ENCODE measurements at places on chromosomes 5 and 9.

- no peaks in the 10 kb centered on the region for H3K36me3 ChIP-seq
- no peak for DNase-seq
- no peak overlapping the region for H3K4me3 ChIP-seq
These were observed 178.4 kb downstream of the FAM114A2 start for GRCh38 chr5:153860195-153860886.

GRCh38 chr9:28086881-28087280, 513.6 kb upstream of the C9orf72 start:
- no peaks in the 10 kb centered on the region for H3K4me1 ChIP-seq
- DNase-seq, result no peak
- no peaks in the 10 kb centered on the region for H3K27me3 ChIP-seq

- H3K36me3 ChIP-seq, result no peaks in the 10 kb centered on the region
- DNase-seq, result no peak
- H3K27me3 ChIP-seq, result no peaks in the 10 kb centered on the region
- H3K27ac ChIP-seq, result no peak overlapping the region
These were observed 33.7 kb upstream of the ZNF366 start for GRCh38 chr5:72540759-72541438.

GRCh38 chr5:12392246-12392645, 488.0 kb upstream of the CTNND2 start:
- H3K36me3 ChIP-seq, result no peaks in the 10 kb centered on the region
- H3K4me1 ChIP-seq, result no peaks in the 10 kb centered on the region
- H3K4me3 ChIP-seq, result no peak overlapping the region
- no peak overlapping the region for H3K27ac ChIP-seq
- H3K27me3 ChIP-seq, result no peaks in the 10 kb centered on the region

GRCh38 chr9:113570749-113571711, 107.5 kb downstream of the RGS3 start:
- DNase-seq, result peak; percentile 10
- no peak overlapping the region for H3K27ac ChIP-seq
- peaks cover 34% of the 10 kb centered on the region for H3K4me1 ChIP-seq
- no peaks in the 10 kb centered on the region for H3K36me3 ChIP-seq
- no peak overlapping the region for H3K4me3 ChIP-seq

- no peak for DNase-seq
- no peaks in the 10 kb centered on the region for H3K36me3 ChIP-seq
- H3K4me3 ChIP-seq, result no peak overlapping the region
- no peaks in the 10 kb centered on the region for H3K27me3 ChIP-seq
- no peak overlapping the region for H3K27ac ChIP-seq
- no peaks in the 10 kb centered on the region for H3K4me1 ChIP-seq
These were observed 1384.3 kb upstream of the WWC1 start for GRCh38 chr5:166906991-166907713.

DNA sequence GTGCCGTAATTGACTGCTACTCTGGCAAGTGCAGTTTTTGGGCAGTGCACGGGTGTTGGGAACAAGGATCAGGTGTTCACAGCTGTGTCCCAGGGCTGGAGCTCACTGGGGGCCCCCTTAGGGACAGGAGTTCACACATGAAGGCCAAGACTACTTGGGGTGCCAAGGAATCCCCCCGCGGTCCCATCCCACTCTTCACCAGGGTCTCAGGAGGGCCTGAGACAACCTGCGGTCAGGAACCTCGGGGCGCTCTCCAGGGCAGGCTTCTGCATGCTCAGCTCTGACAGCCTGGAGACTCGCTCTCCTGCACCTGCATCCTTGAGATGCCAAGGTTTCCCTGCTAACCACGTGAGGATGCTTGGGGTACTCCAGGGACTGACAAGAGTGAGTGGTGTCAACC, 2.3 kb upstream of the MAN1B1 start:
- no peaks in the 10 kb centered on the region for H3K27me3 ChIP-seq
- H3K4me3 ChIP-seq, result no peak overlapping the region
- H3K27ac ChIP-seq, result no peak overlapping the region
- no peak for DNase-seq
- H3K36me3 ChIP-seq, result no peaks in the 10 kb centered on the region

DNA sequence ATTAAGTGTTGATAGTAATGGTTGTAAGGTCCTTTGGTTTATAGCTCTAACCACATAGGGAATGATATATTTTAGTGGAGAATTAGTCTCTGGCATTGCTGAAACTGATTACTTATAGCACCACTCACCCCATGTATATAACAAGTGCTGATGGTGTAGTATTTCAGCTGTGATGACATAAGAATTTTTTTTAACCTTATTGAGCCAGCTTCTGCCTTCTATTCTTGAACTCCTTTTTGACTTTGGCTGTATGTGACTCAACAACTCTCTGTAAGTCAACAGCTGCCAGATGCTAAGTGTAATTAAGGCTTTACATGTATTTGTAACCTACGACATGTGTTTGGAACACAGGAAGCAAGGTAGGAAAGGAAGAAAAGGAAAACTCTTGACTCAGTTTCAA, 929.6 kb upstream of the WWC1 start:
- H3K27ac ChIP-seq, result no peak overlapping the region
- H3K27me3 ChIP-seq, result no peaks in the 10 kb centered on the region
- no peak overlapping the region for H3K4me3 ChIP-seq
- DNase-seq, result no peak
- no peaks in the 10 kb centered on the region for H3K36me3 ChIP-seq

GRCh38 chr5:35045280-35045679, 2.5 kb downstream of the AGXT2 start:
- no peaks in the 10 kb centered on the region for H3K36me3 ChIP-seq
- H3K4me1 ChIP-seq, result no peaks in the 10 kb centered on the region
- DNase-seq, result no peak
- no peak overlapping the region for H3K4me3 ChIP-seq
- H3K27me3 ChIP-seq, result no peaks in the 10 kb centered on the region

- H3K4me1 ChIP-seq, result no peaks in the 10 kb centered on the region
- DNase-seq, result no peak
- no peak overlapping the region for H3K4me3 ChIP-seq
- H3K27me3 ChIP-seq, result no peaks in the 10 kb centered on the region
- H3K27ac ChIP-seq, result no peak overlapping the region
These were observed 38.4 kb downstream of the CDKL3 start for GRCh38 chr5:134328619-134329018.

DNA sequence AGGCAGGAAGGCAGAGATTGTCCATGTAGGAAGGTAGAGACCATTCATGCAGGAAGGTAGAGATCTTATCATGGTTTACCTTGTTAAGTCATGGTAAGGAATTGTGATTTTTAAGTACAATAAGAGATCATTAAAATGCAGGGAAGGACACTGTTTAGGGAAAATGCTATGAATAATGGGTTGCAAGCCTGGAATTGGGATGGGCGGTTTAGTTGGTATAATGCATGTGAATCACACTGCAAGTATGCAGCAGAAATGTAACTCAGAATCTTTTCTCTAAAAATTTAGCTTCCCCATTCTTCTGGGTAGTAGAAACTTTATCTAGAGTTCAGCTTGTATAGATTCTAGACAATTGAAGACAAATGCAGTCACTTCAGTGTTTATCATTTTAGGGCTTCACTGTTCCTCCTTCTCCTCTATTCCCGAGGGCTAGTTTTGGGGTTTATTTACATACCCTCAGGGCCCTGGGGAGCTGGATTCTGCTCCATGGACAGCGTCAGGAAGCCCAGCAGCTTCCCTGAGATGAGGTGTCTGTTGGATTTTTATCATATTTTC, 212.0 kb downstream of the SREK1 start:
- no peaks in the 10 kb centered on the region for H3K4me1 ChIP-seq
- no peaks in the 10 kb centered on the region for H3K27me3 ChIP-seq
- H3K27ac ChIP-seq, result no peak overlapping the region
- H3K36me3 ChIP-seq, result no peaks in the 10 kb centered on the region
- no peak for DNase-seq

GRCh38 chr9:9598723-9599122, 1014.1 kb downstream of the PTPRD start:
- no peak for DNase-seq
- no peaks in the 10 kb centered on the region for H3K4me1 ChIP-seq
- no peak overlapping the region for H3K4me3 ChIP-seq
- H3K27me3 ChIP-seq, result no peaks in the 10 kb centered on the region
- H3K27ac ChIP-seq, result no peak overlapping the region

DNA sequence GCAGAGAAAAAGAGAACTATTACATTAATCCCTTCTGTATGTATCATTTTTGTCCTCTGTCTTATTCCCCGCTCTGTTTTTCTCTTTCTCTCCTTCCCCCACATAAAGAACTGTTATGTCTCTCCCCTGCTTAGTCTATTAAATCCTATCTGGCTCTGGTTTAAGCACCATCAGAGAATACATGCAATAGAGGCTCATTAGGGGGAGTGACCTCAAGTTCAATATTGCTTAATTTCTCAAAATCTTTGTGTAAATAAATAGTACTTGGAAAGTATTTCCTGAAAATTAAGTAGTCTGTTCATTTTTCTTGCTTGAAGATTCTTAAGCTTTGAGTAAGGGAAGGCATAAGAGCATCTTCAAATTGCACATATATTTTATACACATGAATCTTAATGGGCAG, 41.2 kb upstream of the FAM174A start:
- H3K27me3 ChIP-seq, result no peaks in the 10 kb centered on the region
- no peak overlapping the region for H3K4me3 ChIP-seq
- no peak for DNase-seq
- no peaks in the 10 kb centered on the region for H3K36me3 ChIP-seq
- no peak overlapping the region for H3K27ac ChIP-seq

GRCh38 chr5:171478946-171479775, 59.7 kb downstream of the FGF18 start:
- H3K4me3 ChIP-seq, result no peak overlapping the region
- no peak for DNase-seq
- H3K36me3 ChIP-seq, result no peaks in the 10 kb centered on the region

DNA sequence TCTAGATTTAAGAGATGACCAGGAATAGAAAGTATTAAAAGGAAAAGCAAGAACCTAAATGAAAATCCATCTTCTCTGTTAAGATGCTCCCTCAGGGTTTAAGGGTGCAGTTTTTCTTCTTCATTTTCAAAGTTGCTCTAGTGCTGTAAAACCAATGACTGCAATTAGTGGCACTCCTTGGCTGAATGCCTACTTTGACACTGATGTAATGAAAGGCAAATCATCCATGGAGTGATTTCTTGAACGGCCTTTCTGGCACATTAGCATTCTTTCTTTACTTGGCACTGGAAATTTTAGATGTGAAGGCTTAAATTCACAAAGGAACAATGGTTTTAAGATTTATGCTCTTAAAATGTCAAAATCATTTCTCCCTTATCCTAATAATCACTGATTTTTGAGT, 19.3 kb upstream of the ISCA1 start:
- no peak overlapping the region for H3K4me3 ChIP-seq
- no peaks in the 10 kb centered on the region for H3K36me3 ChIP-seq
- DNase-seq, result no peak
- H3K4me1 ChIP-seq, result no peaks in the 10 kb centered on the region
- no peaks in the 10 kb centered on the region for H3K27me3 ChIP-seq
- H3K27ac ChIP-seq, result no peak overlapping the region

- no peak overlapping the region for H3K4me3 ChIP-seq
- H3K36me3 ChIP-seq, result no peaks in the 10 kb centered on the region
- H3K27me3 ChIP-seq, result no peaks in the 10 kb centered on the region
- H3K27ac ChIP-seq, result no peak overlapping the region
- H3K4me1 ChIP-seq, result no peaks in the 10 kb centered on the region
These were observed 234.5 kb downstream of the DENND1A start for GRCh38 chr9:123695386-123695785.

DNA sequence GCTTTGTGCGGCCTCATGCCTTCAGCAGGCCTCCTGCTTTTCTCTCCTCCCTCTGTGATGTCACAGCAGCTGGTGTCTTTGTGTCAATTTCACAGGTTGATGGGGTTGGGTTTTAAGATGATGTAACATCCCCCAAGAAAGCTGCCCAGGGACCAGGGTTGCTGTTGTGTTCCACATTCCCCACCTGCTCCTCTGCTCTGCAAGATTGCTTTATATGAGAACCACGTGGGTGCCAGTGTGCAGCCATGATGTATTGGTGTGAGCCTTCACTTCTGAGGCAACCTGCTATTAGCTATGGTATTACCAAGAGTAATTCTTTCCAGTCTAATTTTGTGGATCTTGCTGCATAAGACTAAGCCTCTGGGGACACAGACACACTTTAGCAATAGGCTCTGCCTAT, 213.0 kb upstream of the ADAMTS16 start:
- H3K4me3 ChIP-seq, result no peak overlapping the region
- H3K36me3 ChIP-seq, result no peaks in the 10 kb centered on the region
- no peak for DNase-seq
- no peak overlapping the region for H3K27ac ChIP-seq

GRCh38 chr9:127899128-127899943, at the start of gene ST6GALNAC6:
TSS of gene ST6GALNAC6 (minus strand) at chr9:127899603. CDS start at chr9:127897981, 1,622 bp downstream.
- peak within 1 kb of the TSS; percentile 92 for H3K27ac ChIP-seq
- peaks cover 41% of the 10 kb centered on the region for H3K4me1 ChIP-seq
- DNase-seq, result peak; percentile 75
- H3K27me3 ChIP-seq, result no peaks in the 10 kb centered on the region
- H3K36me3 ChIP-seq, result no peaks in the 10 kb centered on the region
- peak within 1 kb of the TSS; percentile 94 for H3K4me3 ChIP-seq

GRCh38 chr9:137026828-137027227, 1.2 kb downstream of the ABCA2 start:
- no peak for DNase-seq
- no peak overlapping the region for H3K4me3 ChIP-seq
- H3K4me1 ChIP-seq, result peaks cover 28% of the 10 kb centered on the region
- H3K27ac ChIP-seq, result no peak overlapping the region
- H3K36me3 ChIP-seq, result no peaks in the 10 kb centered on the region
- H3K27me3 ChIP-seq, result no peaks in the 10 kb centered on the region

GRCh38 chr5:98816582-98817222, 43.2 kb downstream of the RGMB start:
- H3K4me3 ChIP-seq, result no peak overlapping the region
- no peaks in the 10 kb centered on the region for H3K36me3 ChIP-seq
- H3K4me1 ChIP-seq, result no peaks in the 10 kb centered on the region

DNA sequence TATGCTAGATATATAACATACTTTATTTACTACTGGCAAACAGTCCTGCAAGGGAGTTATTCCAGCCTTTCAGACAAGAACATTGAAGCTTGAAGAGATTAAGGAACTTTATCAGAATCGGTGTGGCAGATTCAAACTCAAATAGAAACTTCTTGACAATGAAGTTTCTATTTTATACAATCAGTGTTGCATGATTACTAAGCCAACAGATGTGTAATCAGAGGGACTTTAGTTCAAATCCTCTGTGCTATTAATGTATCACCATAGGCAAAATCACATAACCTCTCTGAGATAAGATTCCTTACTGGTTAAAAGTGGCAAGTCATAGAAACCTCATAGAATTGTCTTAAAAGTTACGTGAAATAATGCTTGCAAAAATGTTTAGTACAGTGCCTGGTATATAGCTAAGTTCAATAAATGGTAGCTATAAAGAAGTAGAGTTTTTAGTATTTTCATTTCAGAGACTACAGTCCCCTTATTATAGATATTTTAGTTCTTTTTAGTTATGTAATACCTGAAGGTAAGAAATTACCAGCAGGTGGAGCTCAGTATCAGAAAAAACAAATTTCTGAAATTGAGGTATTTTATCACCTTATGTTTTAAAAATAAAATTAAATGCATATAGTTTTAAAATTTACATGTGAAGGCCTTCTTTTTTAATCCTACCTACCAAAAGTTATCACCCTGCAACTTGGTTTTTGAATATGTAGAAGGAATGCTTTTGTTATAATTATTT, 172.1 kb downstream of the FER start:
- no peaks in the 10 kb centered on the region for H3K36me3 ChIP-seq
- no peaks in the 10 kb centered on the region for H3K4me1 ChIP-seq
- H3K4me3 ChIP-seq, result no peak overlapping the region
- no peak for DNase-seq
- H3K27ac ChIP-seq, result no peak overlapping the region

- H3K4me1 ChIP-seq, result peaks cover 5% of the 10 kb centered on the region
- H3K4me3 ChIP-seq, result no peak overlapping the region
- no peaks in the 10 kb centered on the region for H3K27me3 ChIP-seq
These were observed 4.8 kb upstream of the ST6GALNAC4 start for GRCh38 chr9:127921557-127922120.

- H3K4me3 ChIP-seq, result no peak overlapping the region
- peaks cover 7% of the 10 kb centered on the region for H3K4me1 ChIP-seq
- H3K27me3 ChIP-seq, result no peaks in the 10 kb centered on the region
These were observed 16.0 kb upstream of the SLC9A3 start for GRCh38 chr5:540071-540905.

Data from testis (tissue), 5 donors.